ENCODE measurements at places on chromosomes 1 and 21. TPM values are rescaled to one million over a fixed set of nuclear protein-coding genes. Genes with fewer than 3 reads are reported as not detected.
A peak's percentile ranks its signal among the peaks of the same experiment; 100 is the strongest.

- no peak for DNase-seq
These were observed 11.7 kb downstream of the IQGAP3 start for GRCh38 chr1:156560585-156561163.

The BLACAT1 gene
- not detected for total RNA-seq

DNA sequence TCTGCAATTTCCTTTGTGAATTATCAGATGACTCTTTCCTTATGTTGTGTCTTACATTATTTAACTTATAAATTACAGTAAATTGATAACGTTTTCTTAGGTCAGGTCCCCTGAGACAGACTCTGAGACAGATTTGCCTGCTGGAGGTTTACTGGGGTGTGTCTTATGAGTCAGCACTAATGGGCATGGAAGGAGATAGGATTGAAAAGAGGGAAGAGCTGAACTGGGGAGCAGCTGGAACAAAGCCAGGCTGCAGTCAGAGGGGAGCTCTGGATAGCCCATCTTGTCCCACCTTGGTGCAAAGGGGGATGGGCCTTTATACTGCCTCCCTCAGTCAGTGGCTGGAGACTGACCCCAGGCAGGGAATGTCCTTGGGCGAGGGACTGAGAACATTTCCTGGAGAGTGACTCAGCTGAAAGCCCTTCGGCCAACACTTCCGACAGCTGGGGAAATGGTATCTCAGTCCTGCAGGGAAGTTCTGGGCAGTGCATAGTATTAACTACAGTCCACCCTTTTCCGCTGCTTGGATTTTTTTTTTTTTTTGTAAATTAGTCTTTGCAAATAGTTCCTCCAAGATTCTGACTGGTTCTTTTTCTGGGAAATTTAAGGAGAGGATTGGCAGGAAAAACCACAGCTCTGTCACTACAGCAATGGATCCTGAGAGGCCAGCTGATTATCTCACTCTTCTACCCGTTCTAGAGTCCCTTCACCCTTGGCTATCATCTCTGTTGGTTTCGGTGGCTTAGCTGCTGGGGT lies 39.1 kb upstream of the CDC42BPA start:
- DNase-seq = peak; percentile 78

The TACSTD2 gene
- total RNA-seq = 17.7 TPM

The SMPDL3B gene
- total RNA-seq = not detected

The MTARC2 gene
- 4.2 TPM for total RNA-seq

GRCh38 chr1:35506960-35507912 lies 50.0 kb downstream of the KIAA0319L start:
- DNase-seq = no peak

The UTS2 gene
- total RNA-seq = not detected

The CGN gene
- not detected for total RNA-seq

The FLG2 gene
- total RNA-seq = not detected
